Activated CD4-positive, alpha-beta T cell treated with anti-CD3 and anti-CD28 coated beads, Interleukin-2, amount 50 U/mL, for 48 hours (primary cell): ENCODE measurements at places on chromosomes 7 and 10.
A peak's percentile ranks its signal among the peaks of the same experiment; 100 is the strongest.

GRCh38 chr7:21412410-21412851 is 15.5 kb upstream of the SP4 start:
- no peak for DNase-seq

- no peak for DNase-seq
Observed at GRCh38 chr7:136877990-136878389, 9.5 kb downstream of the CHRM2 start.

- DNase-seq: no peak
Observed at GRCh38 chr10:970311-971149, 17.7 kb upstream of the GTPBP4 start.

- DNase-seq: no peak
Observed at GRCh38 chr7:76142861-76143260, 58.8 kb upstream of the SRRM3 start.

DNA sequence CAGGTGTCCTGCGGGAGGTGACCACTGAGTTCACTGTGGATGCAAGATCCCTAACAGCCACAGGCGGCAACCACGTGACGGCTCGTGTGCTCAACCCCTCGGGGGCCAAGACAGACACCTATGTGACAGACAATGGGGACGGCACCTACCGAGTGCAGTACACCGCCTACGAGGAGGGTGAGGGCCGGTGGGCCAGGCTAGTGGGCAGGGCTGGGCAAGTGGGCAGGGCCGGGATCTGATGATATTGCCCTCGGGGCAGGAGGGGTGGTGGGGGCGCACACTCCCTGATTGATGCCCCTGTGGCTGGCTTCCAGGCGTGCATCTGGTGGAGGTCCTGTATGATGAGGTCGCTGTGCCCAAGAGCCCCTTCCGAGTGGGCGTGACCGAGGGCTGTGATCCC is 15.8 kb downstream of the FLNC start:
- DNase-seq: no peak

DNA sequence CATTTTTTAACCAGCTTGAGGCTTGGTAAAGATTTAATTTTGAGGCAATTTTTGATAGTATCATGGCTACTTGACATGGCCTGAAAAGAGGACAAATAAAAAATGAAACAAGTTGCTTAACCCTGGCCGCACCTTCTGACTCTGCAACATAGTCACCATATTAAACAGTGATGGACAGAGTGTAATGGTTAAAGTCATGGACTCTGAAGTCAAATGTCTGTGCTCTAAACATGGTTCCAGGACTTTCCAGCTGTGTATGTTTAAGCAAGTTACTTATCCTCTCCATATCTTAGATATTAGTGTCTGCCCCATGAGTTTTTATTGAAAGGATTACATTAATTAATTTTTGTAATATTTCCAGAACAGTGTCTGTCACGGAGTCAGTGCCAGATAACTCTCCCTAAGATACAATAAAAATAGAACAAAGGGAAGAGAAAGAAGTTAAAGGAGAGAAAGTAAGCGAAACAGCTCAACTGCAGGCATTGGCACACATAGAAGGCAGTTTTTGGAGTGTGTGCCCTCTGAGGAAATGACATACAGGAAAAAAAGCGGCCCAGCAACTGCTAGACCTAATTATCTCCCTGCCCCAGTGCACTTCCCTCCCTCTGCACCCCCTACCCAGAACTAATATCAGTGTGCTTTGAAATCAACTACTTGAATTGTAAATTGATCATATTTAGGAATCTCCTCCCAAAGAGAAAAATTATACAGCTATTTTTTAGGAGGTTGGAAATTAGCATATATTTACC is 65.3 kb downstream of the MACC1 start:
- no peak for DNase-seq

GRCh38 chr10:12965571-12965970 is 35.9 kb downstream of the CCDC3 start:
- DNase-seq: no peak

- DNase-seq: no peak
Observed at GRCh38 chr10:33938001-33938400, 603.5 kb upstream of the NRP1 start.

GRCh38 chr7:155449869-155450557 is 7.9 kb upstream of the EN2 start:
- DNase-seq: no peak

DNA sequence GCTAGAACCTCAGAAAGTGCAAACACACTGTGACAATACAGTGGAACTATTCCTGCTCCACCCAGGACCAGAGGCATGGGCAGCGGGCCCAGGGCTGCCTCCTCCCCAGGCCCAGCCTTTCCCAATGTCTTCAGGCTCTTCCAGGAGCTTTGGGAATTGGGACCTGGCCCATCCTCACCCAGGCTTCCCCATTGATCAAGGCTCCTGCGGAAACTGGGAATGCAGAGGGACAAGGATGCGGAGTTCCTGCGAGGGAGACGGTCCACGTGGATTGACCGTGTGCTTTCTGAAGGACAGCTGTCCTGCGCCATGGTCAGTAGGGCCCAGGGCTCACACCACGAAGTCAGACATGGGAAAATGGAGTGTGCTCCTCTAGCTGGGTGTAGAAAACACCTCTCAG is 56.6 kb downstream of the CSGALNACT2 start:
- no peak for DNase-seq

GRCh38 chr7:128100225-128100948 is 69.2 kb upstream of the LRRC4 start:
- no peak for DNase-seq

- no peak for DNase-seq
Observed at GRCh38 chr7:94417901-94418300, 23.2 kb downstream of the COL1A2 start.

- DNase-seq: no peak
Observed at GRCh38 chr7:134477954-134478353, 19.1 kb upstream of the AKR1B1 start.

DNA sequence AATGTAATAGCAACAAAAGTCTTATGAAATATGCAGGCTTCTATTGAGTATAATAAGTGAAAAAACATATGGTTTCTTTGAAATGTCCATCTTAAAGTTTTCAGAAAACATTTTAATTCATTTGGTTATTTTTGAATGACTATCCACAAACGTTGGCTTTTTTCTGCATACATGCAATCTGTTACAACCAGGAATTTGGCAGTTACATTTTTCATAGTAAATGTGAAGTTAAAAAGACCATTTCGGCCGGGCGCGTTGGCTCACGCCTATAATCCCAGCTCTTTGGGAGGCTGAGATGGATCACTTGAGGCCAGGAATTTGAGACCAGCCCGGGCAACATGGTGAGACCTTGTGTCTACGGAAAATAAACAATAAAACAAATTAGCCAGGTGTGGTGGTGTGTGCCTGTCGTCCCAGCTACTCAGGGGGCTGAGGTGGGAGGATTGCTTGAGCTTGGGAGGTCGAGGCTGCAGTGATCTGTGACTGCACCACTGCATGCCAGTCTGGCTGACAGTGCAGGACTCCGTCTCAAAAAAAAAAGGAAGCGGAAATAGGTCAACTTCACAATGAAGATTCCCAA is 73.9 kb upstream of the NMT2 start:
- DNase-seq: no peak

DNA sequence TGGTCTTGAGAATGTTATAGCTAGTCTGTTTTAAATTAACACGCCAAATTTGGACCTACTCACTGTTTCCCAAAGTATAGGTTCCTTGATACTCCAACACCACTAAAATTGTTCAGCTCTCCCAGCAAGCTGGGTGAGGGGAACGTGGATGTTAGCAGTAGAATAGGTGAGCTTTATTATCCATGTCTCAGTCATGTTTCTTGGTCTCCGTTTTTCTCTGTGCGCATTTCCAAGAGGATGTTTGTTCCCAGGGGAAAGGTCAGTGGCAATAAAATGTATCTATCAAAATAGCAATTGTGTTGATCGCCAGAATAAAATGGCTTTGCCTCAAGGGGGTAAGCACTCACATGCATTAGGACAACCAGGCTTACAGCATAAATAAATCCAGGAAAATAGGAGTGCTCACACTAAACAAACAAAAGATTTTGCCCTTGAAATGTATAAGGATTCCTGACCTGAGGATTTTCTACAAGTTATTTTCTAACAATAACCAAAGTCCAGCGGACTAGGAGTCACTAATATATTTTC is 187.0 kb upstream of the C7orf33 start:
- DNase-seq: no peak

- DNase-seq: no peak
Observed at GRCh38 chr10:121530481-121531075, 67.7 kb downstream of the FGFR2 start.

GRCh38 chr7:33471636-33472242 is 342.4 kb downstream of the BBS9 start:
- DNase-seq: no peak

DNA sequence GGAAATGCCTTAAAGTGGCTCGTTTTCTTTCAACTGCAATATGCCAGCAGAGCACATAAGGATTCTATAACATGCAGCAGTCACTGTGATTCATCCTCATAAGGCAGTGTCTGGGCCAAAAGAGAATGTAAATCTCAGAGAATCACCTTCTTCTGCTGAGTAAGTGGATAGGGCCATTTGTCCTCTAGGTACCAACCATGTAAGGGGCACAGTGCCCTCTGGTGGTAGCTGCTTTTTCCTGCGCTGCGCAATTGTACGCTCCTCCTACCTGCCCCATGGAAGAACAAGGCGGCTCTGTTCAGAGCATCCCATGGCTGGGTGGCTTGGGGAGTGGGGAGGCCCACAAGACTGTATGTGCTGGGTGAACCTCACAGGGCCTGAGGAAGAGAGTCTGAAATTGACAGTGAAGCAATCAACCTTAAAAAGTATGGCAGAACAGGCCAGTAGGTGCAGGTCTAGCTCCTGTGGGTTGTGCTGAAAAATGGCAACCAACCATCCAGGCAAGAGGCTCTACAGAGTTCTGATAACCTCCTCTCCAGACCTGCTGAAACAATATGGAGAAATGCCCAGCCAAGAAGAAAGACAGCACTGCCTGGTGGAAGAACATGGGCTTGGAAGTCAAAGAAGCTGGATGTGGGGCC is 78.6 kb upstream of the C10orf90 start:
- peak; percentile 72 for DNase-seq

DNA sequence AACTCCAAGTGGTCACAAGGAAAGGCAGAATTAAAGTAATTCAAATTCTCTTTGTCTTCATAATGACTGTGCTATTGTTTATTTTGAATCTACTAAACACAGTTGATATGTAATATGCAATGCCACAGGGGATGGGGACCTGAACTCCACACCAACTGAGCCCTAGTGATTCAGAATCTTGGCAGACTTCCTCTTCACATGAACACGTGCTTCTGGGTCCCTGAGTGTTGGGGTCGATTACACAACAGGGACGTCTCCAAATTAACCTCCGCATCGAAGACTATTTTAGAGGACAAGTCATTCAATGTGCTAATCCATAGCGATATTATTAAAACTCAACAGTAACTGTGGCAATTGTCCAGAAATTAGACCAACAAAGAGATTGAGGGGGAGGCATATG is 95.3 kb upstream of the CARD11 start:
- DNase-seq: no peak

- DNase-seq: peak; percentile 58
Observed at GRCh38 chr10:22335173-22335933, 9.9 kb upstream of the SPAG6 start.

DNA sequence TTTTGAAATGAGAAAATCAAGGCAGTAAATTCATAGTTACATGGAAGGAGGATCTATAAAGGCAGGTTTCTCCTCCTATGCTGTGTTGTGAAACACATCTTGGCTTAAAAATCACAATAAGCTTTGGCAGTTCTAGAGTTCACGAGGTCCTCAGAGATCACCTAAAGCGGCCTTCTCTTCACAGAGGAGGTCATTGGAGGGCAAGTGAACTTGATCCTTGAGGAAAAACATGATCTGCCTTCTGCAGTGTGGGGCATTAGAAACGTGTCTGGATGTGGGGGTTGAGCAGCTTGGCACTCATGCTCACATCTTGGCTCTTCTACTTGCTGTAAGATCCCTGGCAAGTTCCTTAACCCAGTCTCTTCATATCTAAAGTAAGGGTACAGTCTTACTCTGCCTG is 96.1 kb upstream of the BMPER start:
- no peak for DNase-seq
